ENCODE measurements at places on chromosomes 16 and 17.

DNA sequence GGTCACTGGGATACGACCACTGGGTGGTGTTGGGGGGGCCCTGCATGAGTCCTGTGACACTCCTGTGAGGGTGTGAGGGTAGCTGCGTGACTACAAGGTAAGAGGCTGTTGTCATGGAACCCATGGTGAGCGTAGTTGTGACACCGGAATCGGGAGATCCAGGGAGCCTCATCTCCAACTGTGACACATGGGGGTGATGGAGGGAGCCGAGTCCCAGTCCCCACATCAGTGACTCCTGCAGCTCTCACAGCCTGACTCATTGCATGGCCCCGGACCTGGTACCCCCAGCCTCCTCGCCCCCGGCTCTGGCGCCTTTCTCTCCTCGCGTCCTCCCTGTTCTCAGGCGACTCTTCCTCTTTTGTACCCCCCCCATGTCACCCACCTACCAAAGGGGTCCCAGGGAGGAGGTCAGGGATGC, 14.2 kb downstream of the CDH16 start:
- no peak for DNase-seq

GRCh38 chr17:6633263-6633662, 7.2 kb downstream of the KIAA0753 start:
- no peak for DNase-seq

DNA sequence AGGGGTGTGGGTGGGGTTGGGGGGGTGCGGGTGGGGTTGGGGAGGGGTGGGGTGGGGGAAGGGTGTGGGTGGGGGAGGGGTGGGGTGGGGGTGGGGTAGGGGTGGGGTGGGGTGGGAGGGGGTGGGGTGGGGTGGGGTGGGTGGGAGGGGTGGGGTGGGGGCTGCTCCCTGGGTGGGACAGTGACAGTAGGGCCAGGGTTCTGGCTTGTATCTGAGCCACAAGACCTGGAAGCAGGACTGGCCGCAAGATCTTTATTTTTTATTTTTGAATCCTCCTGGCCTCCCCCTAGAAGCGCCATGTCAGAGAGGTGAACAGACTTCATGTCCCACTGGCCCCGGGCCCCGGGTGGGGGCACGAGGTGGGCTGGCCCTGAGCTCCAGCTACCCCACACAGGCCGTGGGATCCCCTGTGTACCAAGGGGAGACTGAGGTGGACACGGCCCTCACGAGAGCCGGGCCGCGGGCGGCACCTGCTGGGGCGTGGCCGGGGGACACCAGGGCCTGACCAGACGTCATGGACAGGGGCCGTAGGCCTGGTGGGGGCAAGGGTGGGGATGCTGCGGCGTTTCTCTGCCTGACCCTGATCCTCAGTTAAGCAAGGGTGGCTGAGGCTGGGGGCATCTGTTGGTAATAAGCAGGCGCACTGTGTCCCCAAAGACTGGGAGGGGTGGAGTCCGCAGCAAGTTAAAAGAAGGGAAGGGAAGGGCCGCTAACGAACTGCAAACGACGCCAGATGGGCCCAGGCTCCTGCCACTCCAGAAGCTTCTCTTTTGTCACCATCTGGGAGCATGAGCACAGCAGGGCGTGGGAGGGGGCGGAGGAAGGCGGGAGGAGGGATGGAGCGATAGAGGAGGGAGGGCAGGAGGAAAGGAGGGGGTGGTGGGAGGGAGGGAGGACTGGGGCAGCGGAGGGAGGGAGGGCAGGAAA, 22.3 kb upstream of the PABPN1L start:
- DNase-seq, result no peak

GRCh38 chr17:5557485-5557884, 26.8 kb downstream of the NLRP1 start:
- no peak for DNase-seq

DNA sequence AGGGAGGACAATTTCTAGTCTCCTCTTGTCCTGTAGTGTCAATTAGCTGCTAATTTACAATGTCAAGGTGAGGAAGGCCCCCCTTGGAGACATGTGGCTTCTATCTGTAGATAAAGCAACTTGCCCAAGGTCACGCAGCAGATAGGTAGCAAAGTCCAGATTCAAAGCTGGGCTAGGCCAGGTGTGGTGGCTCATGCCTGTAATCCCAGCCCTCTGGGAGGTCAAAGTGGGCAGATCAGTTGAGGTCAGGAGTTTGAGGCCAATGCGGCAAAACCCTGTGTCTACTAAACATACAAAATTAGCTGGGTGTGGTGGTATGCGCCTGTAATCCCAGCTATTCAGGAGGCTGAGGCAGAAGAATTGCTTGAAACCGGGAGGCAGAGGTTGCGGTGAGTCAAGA, 11.1 kb downstream of the TRPV3 start:
- no peak for DNase-seq

GRCh38 chr17:4582101-4582501, 2.2 kb upstream of the SMTNL2 start:
- no peak for DNase-seq

- DNase-seq, result no peak
Measured at GRCh38 chr16:49366669-49367068, 6.9 kb upstream of the C16orf78 start.

DNA sequence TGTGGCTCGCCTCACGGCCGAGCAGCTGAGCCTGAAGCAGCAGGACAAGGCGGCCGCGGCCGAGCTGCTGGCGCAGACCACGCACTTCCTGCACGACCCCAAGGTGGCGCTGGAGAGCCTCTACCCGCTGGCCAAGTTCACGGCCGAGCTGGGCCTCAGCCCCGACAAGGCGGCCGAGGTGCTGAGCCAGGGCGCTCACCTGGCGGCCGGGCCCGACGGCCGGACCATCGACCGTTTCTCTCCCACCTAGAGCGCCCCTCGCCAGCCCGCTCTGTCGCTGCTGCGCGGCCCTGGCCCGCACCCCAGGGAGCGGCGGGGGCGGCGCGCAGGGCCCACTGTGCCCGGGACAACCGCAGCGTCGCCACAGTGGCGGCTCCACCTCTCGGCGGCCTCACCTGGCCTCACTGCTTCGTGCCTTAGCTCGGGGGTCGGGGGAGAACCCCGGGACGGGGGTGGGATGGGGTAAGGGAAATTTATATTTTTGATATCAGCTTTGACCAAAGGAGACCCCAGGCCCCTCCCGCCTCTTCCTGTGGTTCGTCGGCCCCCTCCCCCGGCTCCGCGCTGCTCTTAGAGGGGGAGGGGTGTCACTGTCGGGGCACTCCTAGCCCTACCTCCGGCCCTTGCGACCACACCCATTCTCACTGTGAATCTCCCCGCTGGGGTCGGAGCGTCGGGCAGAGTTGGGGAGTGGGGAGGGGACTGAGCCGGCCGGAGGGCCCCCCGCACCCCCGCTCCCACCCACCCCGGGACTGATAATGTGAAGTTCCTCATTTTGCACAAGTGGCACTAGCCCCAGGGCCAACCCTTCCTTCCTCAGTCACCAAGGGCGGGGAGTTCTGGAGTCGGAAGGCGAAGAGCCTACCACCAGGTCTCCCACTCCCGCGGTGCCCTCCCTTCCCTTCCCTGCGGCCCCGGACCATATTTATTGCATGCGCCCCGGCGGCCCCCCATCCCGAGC, 4.0 kb downstream of the HIC1 start:
- no peak for DNase-seq

DNA sequence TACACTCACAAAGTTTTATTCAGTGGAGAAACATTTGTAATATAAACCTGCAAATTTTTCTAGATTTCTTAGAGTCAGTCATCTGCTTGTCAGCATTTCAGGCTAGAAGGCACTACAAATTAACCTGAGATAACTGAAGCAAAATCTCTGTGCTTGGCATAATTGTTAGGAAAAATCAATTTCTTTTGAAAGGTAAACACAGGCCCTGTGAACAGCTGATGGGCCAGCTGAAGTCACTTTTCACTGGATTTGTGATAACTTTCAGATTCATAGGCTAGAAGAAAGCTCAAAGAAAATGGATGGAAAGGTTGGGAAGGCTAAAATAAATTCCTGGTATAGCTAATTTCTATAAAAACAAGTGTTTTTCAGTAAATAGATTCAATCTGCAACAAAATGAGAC, 34.0 kb upstream of the SLC6A2 start:
- no peak for DNase-seq

- no peak for DNase-seq
Measured at GRCh38 chr16:4414187-4414917, 2.0 kb downstream of the CORO7 start.

DNA sequence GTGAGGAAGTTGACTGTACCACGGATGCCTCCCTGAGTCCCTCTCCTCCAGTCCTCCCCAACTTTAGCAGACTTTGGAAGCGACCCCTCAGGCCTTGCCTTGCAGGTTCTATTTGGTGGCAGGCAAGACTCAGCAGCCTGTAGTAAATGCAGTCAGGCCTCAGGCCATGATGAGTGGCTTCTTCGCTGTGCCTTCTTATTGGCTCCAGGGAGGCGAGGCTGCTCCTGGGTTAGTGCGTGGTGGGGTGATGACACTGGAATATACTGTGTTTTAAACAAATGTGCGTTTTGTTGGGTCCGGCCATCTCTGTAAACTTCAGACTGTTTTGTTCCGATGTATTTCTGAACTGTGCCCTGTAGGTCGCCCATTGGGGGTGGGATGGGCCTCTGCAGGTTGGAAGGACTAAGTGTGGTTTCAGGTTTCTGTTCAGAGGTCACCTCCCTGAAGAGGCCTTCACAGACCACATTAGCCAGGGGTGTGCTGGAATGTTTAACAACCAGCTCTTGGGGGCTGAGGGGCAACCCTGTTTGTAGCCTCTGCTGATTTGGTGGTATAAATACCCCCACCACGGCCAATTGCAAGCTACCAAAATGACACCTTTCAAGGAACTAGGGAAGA, 62.5 kb downstream of the CYLD start:
- DNase-seq, result no peak

DNA sequence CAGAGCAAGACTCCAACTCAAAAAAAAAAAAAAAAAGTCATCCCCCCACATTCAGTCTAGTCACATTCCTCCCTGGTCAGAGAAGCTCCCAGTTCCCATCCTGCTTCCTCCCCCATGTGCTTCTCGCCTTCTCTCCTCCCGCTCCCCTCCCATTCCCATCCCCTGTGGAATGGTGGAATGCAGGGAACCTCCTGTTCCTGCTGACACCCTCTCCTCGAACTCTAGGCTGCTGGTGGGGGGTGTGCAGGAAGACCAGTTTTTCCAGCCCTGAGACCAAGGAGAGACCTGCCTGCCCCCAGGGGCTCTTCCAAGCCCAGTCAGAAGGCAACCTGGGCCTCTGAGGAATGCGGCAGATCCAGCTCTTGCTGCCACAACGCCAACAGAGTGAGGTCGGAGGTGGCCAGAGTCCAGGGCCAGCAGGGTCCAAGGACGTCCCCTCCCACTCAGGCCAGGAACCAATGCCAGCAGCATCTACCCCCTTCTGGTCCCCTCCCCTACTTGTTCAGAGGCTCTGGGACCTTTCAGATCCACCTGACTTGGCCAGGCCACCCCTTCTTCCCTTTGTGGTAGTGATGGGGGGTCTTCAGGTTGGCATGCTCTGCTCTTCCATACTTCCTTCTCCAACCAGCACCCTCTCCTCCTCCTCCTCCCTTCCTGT, 39.3 kb upstream of the TAC4 start:
- DNase-seq, result no peak

GRCh38 chr16:56775162-56775561, 45.2 kb downstream of the NUP93 start:
- DNase-seq, result no peak

GRCh38 chr16:3825103-3825502, 55.4 kb downstream of the CREBBP start:
- DNase-seq, result no peak

DNA sequence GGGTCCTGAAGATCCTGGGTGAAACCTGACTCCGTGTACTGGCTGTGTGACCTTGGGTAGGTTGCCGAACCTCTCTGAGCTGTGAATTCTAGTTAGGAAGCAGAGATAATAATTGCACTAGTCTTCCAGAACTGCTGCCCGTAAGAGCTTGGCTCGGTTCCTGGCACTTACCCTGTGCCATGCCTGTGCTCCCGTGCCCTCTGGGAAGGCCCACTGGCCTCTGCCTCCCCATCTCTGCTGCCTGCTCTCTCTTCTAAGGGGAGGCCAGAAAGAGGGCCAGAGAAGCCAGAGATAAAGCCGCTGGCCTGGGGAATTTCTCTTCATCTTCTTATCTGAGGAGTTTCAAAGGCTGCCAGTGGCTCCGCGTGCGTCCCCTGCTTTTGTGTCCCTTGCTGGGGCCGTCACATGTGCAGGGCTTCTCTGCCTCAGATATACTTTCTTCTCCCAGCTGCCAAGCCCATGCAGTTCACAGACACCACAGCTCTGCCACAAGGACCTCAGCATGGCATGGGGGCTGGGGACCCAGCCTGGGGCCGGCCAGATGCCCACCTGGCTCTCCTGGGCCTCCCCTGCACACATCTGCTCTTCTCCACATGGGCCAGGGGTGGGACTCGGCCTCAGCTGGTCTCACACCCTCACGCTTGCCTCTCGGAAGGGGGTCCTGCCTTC, 145.2 kb downstream of the SDK2 start:
- no peak for DNase-seq

DNA sequence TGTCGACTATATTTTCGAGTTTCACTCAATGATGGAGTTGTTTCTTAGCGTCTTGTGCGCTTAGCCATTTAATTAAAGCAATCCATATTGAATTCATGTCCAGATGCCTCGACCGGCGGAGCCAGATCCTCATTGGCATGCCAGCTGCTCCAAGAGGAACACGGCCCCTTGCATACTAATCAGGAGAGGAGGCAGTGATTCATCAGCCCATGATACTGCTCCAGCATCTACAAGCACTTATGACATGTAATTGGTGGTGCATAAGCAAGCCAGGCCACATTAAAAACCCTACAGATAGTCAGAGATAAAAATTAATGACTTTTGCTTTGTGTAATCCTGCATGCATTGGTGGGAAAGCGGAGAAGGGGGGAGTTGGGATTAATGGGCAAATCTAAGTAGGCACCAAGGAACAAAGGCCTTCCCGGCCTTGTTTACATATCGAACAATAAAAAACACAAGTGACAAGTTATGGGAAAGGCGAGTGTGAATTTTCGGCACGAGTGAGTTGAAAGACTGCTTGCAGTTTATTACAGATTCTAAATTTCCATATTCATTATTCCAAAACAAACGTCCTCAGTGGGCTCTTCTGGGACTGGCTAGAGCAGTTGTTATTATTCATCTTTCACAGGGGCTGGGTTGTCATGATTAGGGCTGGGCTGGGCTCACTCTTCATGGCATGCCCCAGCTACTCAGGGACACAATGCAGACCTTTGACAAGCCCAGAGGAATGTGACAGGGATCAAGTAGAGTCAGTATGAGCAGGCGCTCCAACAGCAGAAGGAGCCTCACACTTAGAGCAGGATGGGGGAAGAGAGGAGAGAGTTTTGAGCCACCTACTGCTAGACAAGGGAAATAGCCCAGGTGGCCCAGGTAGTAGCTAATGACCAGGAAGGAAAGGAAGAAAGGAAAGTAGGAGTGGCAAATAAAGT, 281.7 kb upstream of the ZFHX3 start:
- no peak for DNase-seq

DNA sequence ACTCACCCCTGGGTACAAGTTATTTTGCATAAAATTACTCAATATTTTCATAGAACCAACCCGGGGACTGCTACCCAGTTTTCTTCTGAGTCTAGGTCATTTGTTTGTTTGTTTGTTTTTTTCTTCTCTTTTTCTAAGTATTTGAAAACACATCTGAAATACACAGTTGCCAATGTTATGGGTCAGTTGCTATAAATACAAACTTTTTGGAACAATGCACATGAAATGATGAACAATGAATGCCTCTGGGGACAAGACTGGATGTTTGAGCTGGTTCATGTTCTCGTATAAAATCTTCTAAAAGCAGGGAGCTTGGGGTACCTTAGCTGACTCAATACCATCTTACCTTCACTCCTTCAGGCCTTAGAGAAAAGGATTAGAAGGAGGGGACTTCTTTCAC, 30.5 kb downstream of the TMEM238L start:
- DNase-seq, result no peak

GRCh38 chr16:50680556-50680893, 587 bp downstream of the SNX20 start:
- no peak for DNase-seq

- no peak for DNase-seq
Measured at GRCh38 chr17:68389041-68389440, 68.3 kb downstream of the WIPI1 start.
